T-helper 17 cell (primary cell): ENCODE measurements at places on chromosomes 1 and 21. TPM values are rescaled to one million over a fixed set of nuclear protein-coding genes. Genes with fewer than 3 reads are reported as not detected.

- DNase-seq, result no peak
Measured at GRCh38 chr1:66360285-66360724, 173.6 kb upstream of the SGIP1 start.

DNA sequence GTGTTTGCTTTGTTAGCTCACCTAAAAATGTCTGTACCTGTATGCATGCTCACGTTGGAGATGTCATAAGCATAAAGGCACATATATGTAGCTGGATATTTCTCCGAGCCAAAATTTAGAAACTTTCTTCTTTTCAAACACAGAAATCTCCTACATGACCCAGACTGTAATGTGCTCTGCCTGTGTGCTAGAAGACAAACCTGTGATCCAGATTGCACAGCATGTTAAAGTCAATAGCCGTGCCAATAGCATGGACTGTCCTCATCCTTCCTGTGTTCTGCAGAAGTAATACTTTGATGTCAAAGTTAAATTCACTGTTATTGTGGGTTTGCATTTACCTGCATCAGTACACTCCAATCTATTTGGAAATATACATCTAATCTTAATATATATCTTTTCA, 346.2 kb upstream of the ZRANB2 start:
- no peak for DNase-seq

DNA sequence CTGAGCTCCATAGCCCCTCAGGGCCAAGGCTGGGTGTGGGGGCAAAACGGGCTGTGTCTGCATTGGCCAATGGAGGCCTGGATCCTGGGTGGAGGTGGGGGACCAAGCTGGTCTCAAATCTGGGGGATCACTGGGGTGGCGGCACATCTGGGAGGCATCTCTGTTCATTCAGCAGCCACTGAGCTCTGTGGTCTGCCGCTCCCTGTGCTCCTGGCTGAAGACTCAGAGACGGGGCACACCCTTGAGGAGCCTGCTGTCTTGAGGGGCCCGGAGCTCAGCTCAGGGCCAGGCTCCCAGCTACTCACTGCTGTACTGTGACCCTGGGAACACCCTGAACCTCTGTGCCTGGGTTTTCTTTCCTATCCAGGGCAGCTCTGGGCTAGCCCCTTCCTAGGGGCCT, 90.3 kb upstream of the WNT4 start:
- DNase-seq, result no peak

GRCh38 chr1:184866586-184866985, 107.7 kb downstream of the NIBAN1 start:
- no peak for DNase-seq

FOXD2 gene
- 0.44 TPM for total RNA-seq
